ENCODE measurements at places on chromosomes 3 and 15.

- DNase-seq, result no peak
Measured at GRCh38 chr15:60483042-60483441, 4.1 kb upstream of the ICE2 start.

DNA sequence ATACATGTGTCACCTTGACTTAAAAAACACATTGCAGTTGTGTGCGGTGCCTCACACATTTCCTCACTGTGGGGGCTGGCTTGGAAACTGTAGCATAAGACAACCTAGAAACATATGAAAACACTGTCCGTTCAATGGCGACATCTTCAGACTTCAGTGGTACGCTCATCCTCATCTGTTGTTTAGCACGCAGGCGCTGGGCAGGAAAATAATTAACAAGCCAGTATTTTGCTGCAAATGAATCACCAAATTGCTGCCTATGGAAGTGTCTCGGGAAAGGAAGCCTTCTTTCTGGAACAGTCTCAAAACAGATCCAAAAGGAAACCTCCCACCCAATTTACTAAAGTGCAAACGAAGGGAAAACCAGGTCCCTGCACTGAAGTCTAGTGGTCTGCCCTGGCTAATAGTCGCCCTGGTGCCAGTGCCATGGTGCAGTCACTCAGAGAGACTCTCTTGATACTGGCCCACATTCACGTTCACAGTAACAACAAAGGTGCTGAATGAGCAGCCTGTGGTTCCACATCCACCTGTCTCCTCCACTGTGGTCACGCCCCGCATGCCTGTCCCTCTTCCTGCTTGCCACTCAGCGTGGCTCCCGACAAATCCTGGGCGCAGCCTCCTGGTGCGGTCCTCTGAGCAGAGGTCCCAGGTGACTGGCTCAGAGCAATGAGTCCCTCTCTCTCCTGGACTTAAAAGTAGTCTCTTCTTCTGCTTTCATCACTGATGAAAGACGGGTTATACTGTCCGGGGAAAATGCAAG, 35.6 kb upstream of the MUC13 start:
- no peak for DNase-seq

GRCh38 chr3:171168086-171168485, 141.6 kb upstream of the SLC2A2 start:
- DNase-seq, result no peak

DNA sequence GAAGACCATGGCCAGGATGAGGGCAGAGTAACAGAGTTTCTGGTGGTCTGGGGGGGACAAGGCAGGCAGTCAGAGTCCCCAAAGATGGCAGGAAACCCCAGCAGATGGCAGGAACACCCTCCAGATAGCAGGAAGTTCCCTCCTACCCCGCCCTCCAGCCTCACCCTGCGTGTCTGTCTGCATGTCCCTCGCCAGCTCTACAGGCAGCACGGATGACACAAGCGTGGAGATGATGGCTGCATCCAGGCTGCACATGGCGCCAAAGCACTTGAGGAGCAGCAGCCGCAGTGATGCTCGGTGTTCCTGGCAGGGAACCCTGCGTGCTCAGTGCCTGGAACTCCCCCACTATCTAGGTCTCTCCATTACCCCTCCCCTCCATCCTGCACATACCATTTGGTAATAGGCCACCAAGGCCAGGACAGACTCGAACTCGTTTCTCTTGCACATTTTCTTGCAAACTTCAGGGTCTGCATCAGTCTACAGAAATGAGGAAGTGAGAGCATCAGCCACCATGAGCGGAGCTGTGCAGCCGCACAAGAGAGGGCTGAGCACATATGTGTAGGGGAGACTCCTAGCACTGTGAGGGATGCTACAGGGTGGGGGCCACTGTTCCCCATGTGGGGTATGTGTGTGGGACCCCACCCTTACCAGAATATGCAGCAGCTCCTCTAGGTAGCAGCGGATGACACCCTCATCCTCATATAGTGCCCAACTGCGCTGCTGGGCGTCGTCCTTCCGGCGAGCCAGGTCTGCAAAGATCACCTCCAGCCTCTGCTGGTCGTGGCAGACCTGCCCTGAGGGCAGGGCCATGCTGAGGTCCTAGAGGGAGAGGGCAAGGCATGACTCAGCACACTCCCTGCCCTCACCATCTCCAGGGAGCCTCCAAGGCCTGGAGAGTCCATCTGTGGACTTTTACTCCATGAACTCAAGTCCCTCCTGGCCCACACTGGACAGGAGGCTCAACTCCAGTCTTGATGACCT, 6.0 kb downstream of the NCKIPSD start:
- DNase-seq, result no peak

- no peak for DNase-seq
Measured at GRCh38 chr15:90592131-90592881, 62.6 kb downstream of the CRTC3 start.

DNA sequence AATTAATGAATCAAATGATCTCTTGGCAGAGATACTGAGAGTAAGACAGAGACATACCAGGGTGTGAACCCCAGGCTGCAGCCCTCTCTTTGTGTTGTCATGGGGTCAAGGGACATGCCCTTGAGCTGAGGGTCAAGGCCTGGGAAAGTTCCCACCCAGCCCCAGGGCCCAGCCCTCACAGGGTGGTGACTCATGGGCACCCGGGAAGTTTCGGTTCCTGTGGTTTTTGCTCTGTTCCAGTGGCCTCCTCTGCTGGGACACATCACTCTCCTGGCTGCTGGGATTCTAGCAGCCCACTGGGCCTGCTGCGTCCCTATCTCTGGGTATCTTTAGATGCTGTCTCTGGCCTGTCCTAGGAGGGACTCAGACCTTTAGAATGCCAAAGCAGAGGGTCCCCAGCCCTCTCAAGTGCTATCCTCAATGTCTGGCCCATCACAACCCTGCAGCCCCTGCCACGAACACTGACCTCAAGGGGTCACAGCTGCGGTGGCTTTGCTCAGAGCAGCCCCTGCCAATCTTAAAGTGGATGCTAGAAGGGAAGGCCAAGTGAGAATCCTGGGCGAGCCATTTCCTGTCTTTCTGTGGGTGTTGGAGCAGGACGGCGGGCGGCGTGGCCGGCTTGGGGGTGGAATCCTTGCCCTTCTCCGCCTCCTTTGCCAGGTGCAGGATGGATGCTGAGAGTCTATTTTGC, 148.4 kb upstream of the TLE3 start:
- DNase-seq, result no peak

GRCh38 chr3:147613725-147614124, 204.6 kb downstream of the ZIC1 start:
- no peak for DNase-seq

- DNase-seq, result no peak
Measured at GRCh38 chr3:114447545-114447944, 153.7 kb downstream of the TIGIT start.

GRCh38 chr15:79948095-79948695, 22.8 kb downstream of the BCL2A1 start:
- no peak for DNase-seq

DNA sequence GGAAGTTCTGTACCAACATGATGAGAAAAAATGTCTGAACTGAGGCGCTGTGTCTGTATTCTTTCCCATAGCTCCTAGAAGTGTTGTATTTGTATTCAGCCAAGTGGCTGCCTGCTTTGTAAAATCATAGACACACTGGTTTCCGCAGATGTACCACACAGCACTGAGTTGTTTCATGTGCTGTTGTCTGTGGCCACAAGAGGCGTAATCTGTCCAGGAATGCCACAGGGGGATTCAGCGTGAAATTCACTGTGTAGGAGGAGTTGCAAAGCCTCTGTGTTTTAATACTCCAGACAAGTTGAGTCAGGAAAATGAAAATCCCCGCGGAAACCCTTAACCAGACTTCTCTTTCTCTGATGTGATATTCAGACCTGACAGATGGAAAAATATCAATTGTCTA, 462.2 kb downstream of the NSUN3 start:
- DNase-seq, result no peak

GRCh38 chr3:149245738-149246451, 24.3 kb upstream of the CP start:
- no peak for DNase-seq

DNA sequence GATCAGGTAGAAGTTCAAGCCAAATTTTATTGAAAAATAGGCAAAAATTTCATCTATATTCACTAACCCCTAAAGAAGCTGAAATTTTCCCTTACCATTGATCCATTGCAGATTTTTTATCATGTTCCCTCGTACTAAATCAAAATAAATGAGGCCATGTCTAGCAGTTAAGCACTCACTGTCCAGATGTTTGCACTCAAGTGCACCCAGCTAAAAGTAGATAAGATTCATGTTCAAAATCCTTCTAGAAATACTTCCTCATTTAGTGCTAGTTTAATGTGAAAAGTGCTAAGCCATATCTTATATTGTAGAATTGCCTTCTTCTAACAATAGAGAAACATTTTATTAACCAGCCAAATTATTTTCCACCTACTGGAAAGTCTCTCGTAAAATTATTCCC, 164.7 kb upstream of the UBE2E2 start:
- DNase-seq, result no peak

- DNase-seq, result no peak
Measured at GRCh38 chr3:50119786-50120185, 31.1 kb downstream of the RBM5 start.

GRCh38 chr15:84873997-84874396, 10.5 kb upstream of the SLC28A1 start:
- no peak for DNase-seq

DNA sequence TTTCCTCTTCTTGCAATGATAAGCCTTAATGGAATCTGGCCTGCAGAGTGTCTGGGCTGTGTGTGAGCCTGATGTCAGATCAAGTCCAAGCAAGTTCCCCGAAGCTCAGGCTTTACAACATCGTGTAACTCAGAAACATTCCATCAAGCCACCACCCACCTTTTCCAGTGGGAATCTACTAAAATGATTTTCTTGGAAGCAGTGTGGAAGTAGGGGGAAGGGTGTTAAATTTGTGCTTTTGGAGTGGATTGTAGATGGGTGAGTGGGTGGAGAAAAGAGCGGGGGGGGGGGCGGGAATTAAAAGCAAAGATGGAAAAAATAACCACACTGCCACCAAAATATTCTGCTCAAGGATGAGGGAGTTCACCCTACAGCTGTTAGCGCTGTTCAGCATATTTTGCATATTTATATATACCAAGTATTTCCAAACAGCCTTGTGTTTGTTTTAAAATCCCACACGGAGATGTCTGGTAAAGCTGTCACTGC, 53.6 kb downstream of the VGLL3 start:
- no peak for DNase-seq

- no peak for DNase-seq
Measured at GRCh38 chr3:38108649-38109579, 28.0 kb downstream of the ACAA1 start.

GRCh38 chr3:148101061-148101460, 596.6 kb upstream of the AGTR1 start:
- DNase-seq, result no peak

DNA sequence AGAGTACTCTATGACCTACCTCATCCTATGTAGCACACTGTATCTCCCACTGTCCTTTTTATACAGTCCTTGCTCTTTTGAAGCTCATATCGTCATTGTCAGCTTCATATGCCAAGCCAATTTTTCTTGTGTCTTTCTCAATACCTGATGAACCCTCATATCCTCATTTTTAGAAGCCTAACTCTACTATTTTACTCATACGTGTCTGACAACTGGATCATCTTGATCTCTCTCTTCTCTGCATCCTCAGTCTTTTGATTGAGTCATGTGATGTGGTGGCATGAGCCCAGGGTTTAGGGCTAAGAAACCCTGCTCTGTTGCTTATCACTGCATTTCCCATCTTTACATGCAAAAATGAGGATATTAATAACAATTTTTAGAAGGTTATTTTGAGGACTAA, 352.0 kb downstream of the LPP start:
- no peak for DNase-seq

DNA sequence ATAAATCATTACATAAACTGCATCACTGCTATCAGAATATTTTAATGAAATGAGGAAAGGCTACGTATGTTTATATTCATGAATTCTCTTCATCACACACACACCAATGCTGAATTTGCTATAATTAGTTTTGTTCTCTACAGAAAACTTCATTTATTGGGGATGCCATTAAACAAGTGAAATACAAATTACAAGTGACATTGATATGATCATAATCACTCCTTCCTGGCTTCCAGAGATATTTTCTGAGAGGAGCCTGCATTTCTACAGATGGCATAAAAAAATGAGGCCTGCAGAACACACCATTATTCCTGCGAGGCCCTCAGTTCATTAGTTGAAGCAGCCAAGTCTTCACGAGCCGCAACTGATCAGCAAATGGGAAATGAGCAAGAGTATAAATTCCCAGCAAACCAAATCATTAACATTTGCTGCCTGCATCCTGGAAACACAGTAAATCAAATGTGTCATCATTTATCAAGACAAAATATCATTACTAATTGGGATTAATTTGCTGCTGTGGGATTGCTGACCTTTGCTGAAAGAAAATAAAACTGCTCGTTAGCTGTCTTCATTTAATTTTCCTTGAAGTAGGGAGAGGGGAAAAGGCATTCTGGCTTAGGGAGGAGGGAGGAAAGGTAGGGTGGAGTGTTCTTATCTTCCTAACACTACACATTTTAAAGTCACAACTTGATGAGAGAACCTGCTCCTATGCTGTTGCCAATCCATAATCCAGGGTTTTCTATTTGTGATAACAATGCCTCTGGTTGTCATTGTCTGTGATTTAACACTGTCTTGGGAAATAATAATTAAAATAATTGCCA, 921.9 kb downstream of the SQOR start:
- DNase-seq, result no peak

DNA sequence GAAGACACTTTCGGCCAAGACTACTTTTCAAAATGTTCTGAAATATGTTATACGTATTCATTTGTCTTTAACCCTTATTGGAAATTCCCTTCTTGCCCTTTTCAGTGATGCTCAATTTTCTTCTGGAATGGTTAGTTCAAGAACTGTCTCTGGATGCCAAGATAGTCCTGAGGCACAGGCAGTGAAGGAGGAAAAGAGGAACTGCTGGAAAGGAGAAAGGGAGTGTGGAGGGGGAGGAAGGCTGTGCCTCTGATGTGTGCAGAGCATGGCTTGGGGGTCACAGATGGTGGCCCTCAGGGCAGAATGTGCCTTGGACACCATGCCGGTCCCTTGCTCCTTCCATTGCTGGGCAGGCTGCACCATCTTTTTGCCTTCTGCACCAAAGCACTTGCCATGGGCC, 73.7 kb downstream of the CEP63 start:
- DNase-seq, result no peak

- peak; percentile 9 for DNase-seq
Measured at GRCh38 chr3:58492494-58492905, 604 bp downstream of the KCTD6 start.

DNA sequence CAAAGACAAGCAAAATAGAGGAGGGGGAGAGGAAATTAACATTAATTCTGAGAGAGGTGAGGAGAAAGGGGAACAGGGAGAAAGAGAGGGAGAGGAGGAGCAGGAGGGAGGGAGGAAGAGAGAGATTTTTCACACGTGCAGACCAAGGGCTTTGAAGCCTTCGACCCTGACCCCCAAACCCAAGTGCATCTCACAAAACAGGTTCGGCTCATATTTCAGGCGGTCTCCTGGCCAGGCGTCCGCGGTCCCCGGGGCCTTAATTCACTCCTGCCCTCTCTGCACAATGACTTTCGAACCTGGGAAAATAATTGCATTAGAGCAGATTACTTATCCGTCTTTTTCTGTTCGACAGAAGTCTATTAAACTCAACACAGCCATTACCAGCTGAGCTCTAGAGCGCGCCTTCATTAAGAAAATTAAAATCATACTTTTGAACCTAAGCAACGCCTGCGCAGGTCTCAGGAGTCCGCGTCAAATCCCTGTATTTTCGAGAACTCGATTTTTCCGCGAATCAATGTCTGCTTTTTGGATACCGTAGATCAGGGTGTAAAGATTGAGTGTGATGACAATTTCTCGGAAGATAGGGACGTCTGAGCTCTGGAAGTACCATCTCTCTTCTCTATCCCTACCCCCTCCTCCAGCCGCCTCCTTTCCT, 220.7 kb downstream of the MEIS2 start:
- no peak for DNase-seq
